ENCODE measurements at places on chromosomes 1 and 21. TPM values are rescaled to one million over a fixed set of nuclear protein-coding genes. Genes with fewer than 3 reads are reported as not detected.

ADGRB2 gene
- polyA plus RNA-seq, result 67.9 TPM

CAPN9 gene
- 2.0 TPM for polyA plus RNA-seq

C1orf185 gene
- not detected for polyA plus RNA-seq

C1orf116 gene
- 2.1 TPM for polyA plus RNA-seq

FCER1A gene
- polyA plus RNA-seq, result not detected

SPRR2A gene
- polyA plus RNA-seq, result not detected

ARHGAP29 gene
- 1.3 TPM for polyA plus RNA-seq

FCER1G gene
- 38.4 TPM for polyA plus RNA-seq

ESPN gene
- polyA plus RNA-seq, result 23.7 TPM

AGO3 gene
- 4.8 TPM for polyA plus RNA-seq

A3GALT2 gene
- polyA plus RNA-seq, result not detected

AMY1B gene
- not detected for polyA plus RNA-seq

BACE2 gene
- 4.6 TPM for polyA plus RNA-seq

LCE3B gene
- polyA plus RNA-seq, result not detected

VCAM1 gene
- 2.8 TPM for polyA plus RNA-seq

NPPA gene
- polyA plus RNA-seq, result 10.0 TPM

FBLIM1 gene
- 53.3 TPM for polyA plus RNA-seq

ERMAP gene
- polyA plus RNA-seq, result 4.9 TPM

AMY2A gene
- not detected for polyA plus RNA-seq

SELP gene
- 0.29 TPM for polyA plus RNA-seq

SH2D1B gene
- 0.12 TPM for polyA plus RNA-seq

OR2L2 gene
- not detected for polyA plus RNA-seq

UTS2 gene
- polyA plus RNA-seq, result not detected

Data from brain (organoid and tissue), 16 donors.